ENCODE measurements at places on chromosomes 5 and 9.

DNA sequence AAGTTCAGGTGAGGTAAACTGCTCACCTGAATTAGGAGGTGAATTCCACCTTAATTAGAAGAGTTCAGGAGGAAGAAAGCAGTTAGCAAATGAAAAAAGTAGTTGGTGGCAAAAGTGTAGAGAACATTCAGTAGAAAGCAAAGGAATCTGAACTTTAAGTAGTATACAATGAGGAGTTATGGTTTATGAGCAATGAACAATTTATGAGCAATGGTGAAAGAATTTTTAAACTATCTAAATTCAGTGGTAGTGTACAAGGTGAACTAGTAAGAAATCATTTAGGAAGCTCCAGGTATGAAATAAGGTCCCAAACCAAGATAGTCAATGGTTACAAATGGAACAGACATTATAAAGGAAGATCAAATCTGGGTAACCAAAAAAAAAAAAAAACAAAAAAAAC lies 3.1 kb downstream of the CETN3 start:
- H3K27me3 ChIP-seq, result no peaks in the 10 kb centered on the region
- peaks cover 7% of the 10 kb centered on the region for H3K4me1 ChIP-seq
- peaks cover 18% of the 10 kb centered on the region for H3K36me3 ChIP-seq

- H3K36me3 ChIP-seq, result peaks cover 30% of the 10 kb centered on the region
- H3K27ac ChIP-seq, result peak overlapping the region; percentile 28
- H3K4me3 ChIP-seq, result no peak overlapping the region
- peak; percentile 83 for DNase-seq
Measured at GRCh38 chr9:121133104-121133816, 58.5 kb downstream of the CNTRL start.

DNA sequence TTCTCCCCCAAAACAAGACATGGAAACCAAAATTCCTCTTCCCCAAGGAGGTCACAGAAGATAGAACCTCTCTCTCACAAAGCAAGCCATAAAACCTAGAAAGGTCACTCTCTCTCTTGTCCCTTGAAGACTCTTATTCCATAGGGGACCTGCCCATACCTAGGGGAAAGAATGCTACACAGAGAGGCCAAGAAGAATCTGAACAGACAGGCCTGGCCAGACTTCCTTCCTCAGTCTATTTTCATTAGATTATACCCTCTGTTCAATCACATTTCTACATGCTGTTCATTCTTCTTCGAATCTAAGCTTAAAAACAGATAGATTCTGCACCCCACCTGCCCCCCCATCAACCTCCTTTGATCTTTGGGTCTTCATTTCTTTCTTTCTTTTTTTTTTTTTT lies 206.8 kb downstream of the TLE4 start:
- DNase-seq, result no peak
- H3K27me3 ChIP-seq, result no peaks in the 10 kb centered on the region
- no peak overlapping the region for H3K27ac ChIP-seq
- no peak overlapping the region for H3K4me3 ChIP-seq
- no peaks in the 10 kb centered on the region for H3K4me1 ChIP-seq

DNA sequence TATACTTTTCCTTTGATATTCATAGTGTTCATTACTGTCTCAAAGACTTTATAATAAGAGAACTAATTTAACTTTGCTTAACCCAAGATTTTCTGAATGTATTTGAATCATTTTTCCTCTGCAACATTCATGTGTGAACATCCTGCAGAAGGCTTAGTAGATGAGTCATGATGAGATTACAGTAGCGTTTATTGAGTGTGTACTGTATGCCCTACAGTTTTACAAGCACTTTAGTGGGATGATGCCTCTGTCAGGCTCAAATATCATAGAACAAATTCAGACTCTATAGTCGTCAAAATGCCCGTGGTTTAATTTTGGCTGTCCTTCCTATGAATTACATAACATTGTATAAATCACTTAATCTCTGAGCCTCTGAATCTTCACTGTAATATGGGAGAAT lies 41.2 kb downstream of the FYB1 start:
- DNase-seq, result peak; percentile 58
- H3K27ac ChIP-seq, result peak overlapping the region; percentile 87
- no peaks in the 10 kb centered on the region for H3K27me3 ChIP-seq
- H3K4me1 ChIP-seq, result peaks cover 53% of the 10 kb centered on the region

GRCh38 chr9:136291306-136292025 lies 12.4 kb downstream of the CCDC187 start:
- no peaks in the 10 kb centered on the region for H3K27me3 ChIP-seq
- no peak for DNase-seq
- no peak overlapping the region for H3K4me3 ChIP-seq
- H3K27ac ChIP-seq, result no peak overlapping the region
- H3K36me3 ChIP-seq, result no peaks in the 10 kb centered on the region
- H3K4me1 ChIP-seq, result no peaks in the 10 kb centered on the region

DNA sequence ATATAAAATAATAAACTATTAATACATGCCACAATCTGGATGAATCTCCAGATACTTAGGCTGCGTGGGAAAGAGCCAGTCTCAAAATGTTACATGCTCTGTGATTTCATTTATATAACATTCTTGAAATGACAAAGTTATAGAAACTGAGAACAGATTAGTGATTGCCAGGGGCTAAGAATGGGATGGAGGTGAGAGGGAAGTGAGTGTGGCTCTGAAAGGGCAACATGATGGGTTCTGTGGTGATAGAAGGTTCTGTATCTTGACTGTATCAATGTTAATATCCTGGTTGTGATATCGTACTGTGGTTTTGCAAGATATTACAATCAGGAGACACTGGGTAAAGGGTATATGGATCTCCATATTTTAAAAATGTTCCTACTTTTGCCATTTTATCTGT lies 50.7 kb downstream of the SPEF2 start:
- no peak overlapping the region for H3K4me3 ChIP-seq
- no peaks in the 10 kb centered on the region for H3K36me3 ChIP-seq
- H3K27me3 ChIP-seq, result no peaks in the 10 kb centered on the region
- DNase-seq, result no peak
- peaks cover 5% of the 10 kb centered on the region for H3K4me1 ChIP-seq
- H3K27ac ChIP-seq, result no peak overlapping the region

GRCh38 chr5:50968356-50969149 lies 302.1 kb downstream of the PARP8 start:
- H3K36me3 ChIP-seq, result no peaks in the 10 kb centered on the region
- no peak overlapping the region for H3K4me3 ChIP-seq
- peaks cover 63% of the 10 kb centered on the region for H3K27me3 ChIP-seq
- H3K4me1 ChIP-seq, result peaks cover 35% of the 10 kb centered on the region
- no peak for DNase-seq

DNA sequence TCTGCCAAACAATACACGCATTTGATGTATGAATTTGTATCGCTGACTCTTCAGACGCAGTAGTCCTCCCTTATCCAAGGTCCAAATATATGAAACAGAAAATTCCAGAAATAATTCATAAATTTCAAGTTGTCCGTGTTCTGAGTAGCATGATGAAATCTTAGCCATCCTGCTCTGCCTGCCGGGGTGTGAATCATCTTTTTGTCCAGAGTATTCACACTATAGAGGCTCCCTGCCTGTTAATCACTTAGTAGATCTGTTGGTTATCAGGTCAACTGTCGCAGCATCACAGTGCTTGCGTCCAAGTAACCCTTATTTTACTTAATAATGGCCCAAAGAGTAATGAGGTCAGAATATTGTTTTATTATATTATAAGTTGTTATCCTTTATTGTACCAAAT lies 268.1 kb downstream of the DOCK8 start:
- H3K36me3 ChIP-seq, result no peaks in the 10 kb centered on the region
- no peaks in the 10 kb centered on the region for H3K27me3 ChIP-seq
- DNase-seq, result no peak
- no peak overlapping the region for H3K27ac ChIP-seq

GRCh38 chr9:92992549-92992948 lies 45.2 kb downstream of the FGD3 start:
- DNase-seq, result no peak
- no peak overlapping the region for H3K4me3 ChIP-seq

GRCh38 chr5:163134061-163134460 lies 303.3 kb upstream of the CCNG1 start:
- H3K36me3 ChIP-seq, result no peaks in the 10 kb centered on the region
- no peaks in the 10 kb centered on the region for H3K4me1 ChIP-seq
- DNase-seq, result no peak
- H3K27ac ChIP-seq, result no peak overlapping the region
- no peaks in the 10 kb centered on the region for H3K27me3 ChIP-seq
- H3K4me3 ChIP-seq, result no peak overlapping the region
